ENCODE measurements at places on chromosomes 3 and 15. TPM values are rescaled to one million over a fixed set of nuclear protein-coding genes. Genes with fewer than 3 reads are reported as not detected.

Gene CPN2
- total RNA-seq, result not detected

Gene CHST14
- 4.2 TPM for total RNA-seq

DNA sequence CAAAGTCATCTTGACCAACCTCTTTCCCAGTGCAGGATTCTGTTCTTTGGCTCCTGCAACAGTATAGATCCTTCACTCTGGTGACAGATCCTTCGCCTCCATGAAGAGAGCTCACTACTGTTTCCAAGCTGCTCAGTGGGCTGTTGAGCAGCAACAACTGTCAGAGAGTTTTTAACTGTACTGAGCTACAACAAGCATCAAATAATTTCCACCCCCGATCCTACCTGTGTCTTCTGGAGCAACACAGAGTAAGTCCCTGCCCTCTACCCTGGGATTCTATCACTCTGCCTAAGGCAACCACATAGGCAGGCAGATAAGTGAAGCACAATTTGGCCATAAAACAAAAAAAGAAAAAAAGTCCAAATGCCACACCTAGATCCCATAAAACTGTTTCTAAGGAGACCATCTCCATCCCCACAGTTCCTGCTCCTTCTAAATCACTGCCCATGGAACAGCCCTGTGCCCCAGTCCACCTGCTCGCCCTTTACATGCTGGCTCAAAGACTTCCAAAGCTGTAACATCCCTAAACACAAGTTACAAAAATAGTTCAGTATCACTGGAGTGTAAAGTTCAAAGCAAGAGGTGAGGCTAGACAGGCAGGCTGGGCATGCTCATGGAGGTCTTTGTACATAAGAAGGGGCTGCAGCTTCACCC is 37.8 kb upstream of the ANPEP start:
- DNase-seq, result no peak

- no peak for DNase-seq
Observed at GRCh38 chr3:58388550-58389091, 45.0 kb downstream of the PDHB start.

DNA sequence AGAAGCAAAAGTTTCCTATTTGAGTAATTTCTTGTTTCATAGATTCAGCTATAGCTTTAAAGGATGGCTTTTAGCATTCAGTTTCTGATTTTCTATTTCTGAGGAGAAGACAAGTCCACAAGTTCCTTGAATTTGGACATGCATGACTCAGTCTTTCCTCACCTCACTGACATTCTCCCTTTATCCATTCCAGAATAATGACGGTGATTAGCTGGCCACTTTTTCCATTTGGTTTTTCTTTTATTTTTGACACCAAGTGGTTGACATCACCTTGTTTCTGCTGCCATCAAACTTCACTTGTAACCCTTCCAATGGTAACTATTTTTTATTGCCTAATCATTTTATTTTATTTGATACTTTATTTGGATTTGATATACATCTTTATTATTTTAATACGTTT is 404.4 kb upstream of the KCNMB2 start:
- no peak for DNase-seq

- no peak for DNase-seq
Observed at GRCh38 chr15:50247819-50248655, 17.5 kb downstream of the HDC start.

GRCh38 chr3:134232151-134232550 is 18.5 kb downstream of the RYK start:
- DNase-seq, result no peak

GRCh38 chr3:103380391-103380790 is 945.6 kb downstream of the ZPLD1 start:
- no peak for DNase-seq

All from psoas muscle (tissue), 8 donors.